ENCODE measurements at places on chromosomes 3 and 15. TPM values are rescaled to one million over a fixed set of nuclear protein-coding genes. Genes with fewer than 3 reads are reported as not detected.

DNA sequence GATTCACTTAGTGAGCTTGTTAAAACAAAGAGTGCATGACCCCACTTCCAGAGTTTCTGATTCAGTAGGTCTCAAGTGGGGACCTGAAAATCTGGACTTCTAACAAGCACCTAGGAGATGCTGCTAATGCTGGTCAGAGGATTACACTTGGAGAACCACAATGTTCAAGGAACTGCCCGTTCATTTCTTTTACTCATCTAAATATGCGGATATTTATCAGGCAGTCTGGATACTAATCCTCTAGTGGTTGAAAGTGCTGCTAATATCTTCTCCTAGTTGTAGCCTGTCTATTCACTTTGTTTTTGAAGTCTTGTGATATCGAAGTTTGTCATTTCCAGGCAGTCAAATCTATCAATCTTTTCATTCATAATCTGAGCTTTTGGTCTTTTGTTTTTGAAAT, 86.8 kb downstream of the RFX7 start:
- no peak for DNase-seq

GRCh38 chr3:186432189-186432588, 70.2 kb upstream of the DGKG start:
- peak; percentile 86 for DNase-seq

Gene NANOGP8
- total RNA-seq = not detected

DNA sequence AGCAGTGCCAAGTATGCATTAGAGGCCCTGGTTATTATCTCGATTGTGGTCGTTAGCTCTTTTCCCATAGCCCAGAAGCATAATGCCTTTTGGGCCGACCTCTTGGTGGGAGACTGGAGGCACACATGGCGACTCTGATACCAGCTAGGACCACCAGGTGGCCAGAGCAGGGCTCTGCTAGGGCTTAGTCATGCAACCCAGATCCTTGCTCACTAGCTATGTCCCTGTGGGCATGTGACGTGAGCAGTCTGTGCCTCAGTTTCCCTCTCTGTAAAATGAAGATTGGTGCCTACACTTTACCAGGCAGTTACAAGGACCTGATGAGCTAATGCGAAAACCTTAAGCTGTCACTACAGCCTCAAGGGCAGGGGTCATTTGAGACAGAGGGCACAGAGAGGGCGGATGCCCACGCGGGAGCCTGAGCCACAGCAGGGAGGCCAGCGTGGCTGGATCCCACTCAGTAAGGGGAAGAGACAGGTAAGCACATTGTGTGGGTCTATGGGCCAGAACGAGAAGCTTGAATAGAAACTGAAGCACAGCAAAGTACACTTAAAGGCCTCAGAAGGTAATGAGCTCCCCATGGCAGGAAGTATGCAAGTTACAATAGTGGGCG, 8.8 kb downstream of the KLF15 start:
- no peak for DNase-seq

DNA sequence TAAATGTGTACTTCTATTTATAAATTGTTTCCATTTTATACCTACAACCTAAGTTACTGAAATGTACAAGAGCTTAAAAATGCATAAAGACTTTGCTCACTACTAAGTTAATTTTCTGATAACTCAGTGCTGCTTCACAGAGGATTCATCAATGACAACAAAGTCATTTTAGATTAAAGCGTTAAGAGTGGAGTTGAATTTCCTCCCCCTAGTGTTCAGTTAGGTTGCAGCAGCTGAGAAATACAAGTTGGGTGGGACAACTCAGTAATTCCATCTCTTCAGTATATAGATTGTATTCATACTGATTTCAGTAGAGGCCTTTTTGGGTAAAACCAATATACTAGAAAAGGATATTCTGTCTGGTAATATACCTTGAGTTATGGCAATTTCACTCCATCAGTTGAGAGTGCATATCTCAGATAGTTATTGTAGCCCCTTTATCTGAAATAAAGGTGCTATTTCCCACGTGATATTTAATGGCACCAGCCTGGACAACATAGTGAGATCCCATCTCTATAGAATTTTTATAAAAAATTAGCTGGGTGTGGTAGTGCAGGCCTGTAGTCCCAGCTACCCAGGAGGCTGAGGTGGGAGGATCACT, 6.9 kb upstream of the RPL35A start:
- peak; percentile 56 for DNase-seq

Gene ANKRD63
- total RNA-seq = not detected

Gene ITIH1
- total RNA-seq = not detected

DNA sequence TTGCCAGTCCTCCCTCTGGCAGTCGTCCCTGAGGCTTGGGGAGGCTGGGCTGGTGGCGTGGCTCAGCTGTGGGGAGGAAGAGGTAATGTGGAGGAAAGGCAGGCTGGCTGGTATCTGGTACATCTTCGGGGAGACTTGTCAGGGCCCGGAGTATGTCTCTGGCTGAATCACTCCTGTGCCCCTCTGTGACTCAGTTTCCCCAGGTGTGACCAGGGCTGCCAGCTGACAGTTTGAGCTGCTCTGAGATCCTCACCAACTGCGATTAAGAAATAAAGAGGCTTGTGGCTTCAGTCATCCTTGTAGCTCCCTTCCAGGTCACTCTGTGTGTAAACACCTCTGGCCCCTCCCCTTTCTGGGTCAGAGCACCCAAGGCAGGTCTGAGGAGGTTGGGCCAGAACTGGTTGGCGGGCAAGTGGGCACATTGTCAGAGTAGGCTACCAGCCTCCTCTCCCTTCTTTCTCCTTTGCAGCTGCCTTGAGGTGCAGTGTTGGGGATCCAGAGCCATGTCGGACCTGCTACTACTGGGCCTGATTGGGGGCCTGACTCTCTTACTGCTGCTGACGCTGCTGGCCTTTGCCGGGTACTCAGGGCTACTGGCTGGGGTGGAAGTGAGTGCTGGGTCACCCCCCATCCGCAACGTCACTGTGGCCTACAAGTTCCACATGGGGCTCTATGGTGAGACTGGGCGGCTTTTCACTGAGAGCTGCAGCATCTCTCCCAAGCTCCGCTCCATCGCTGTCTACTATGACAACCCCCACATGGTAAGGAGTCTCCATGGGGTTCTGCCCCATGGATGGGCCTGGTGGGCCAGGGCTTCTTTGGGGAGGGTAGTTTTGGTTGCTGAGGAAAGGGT, 3.0 kb downstream of the TEX264 start:
- DNase-seq = no peak

GRCh38 chr3:134846911-134847317, 51.9 kb downstream of the EPHB1 start:
- peak; percentile 99 for DNase-seq

Gene NKTR
- 28.0 TPM for total RNA-seq

Gene SLC24A5
- 0.29 TPM for total RNA-seq

Gene PARP15
- not detected for total RNA-seq
